Fibroblast of the aortic adventitia (primary cell): ENCODE measurements at places on chromosomes 7 and 10. TPM values are rescaled to one million over a fixed set of nuclear protein-coding genes. Genes with fewer than 3 reads are reported as not detected.

The P4HA1 gene
- total RNA-seq = 159 and 170 TPM in 2 replicates

The SPDYE6 gene
- total RNA-seq = not detected in 2 replicates

The PDE6C gene
- not detected in 2 replicates for total RNA-seq

The AKR1D1 gene
- total RNA-seq = not detected in 2 replicates

The MOGAT3 gene
- not detected in 2 replicates for total RNA-seq

The KCNH2 gene
- not detected in 2 replicates for total RNA-seq

The WEE2 gene
- under 0.01 TPM in 1 of 2 replicates, not detected in the other for total RNA-seq

The TMEM270 gene
- not detected in 2 replicates for total RNA-seq

The C10orf120 gene
- total RNA-seq = not detected in 2 replicates

The WIPF3 gene
- not detected in 2 replicates for total RNA-seq

The PPP1R3C gene
- 41.1 and 92.6 TPM in 2 replicates for total RNA-seq
